Activated CD8-positive, alpha-beta memory T cell treated with anti-CD3 and anti-CD28 coated beads for 1 hour (primary cell): ENCODE measurements at places on chromosomes 5 and 9.

- no peak for DNase-seq
Measured at GRCh38 chr5:180553530-180553929, 37.8 kb downstream of the SCGB3A1 start.

- no peak for DNase-seq
Measured at GRCh38 chr5:16417398-16418074, 48.1 kb downstream of the ZNF622 start.

DNA sequence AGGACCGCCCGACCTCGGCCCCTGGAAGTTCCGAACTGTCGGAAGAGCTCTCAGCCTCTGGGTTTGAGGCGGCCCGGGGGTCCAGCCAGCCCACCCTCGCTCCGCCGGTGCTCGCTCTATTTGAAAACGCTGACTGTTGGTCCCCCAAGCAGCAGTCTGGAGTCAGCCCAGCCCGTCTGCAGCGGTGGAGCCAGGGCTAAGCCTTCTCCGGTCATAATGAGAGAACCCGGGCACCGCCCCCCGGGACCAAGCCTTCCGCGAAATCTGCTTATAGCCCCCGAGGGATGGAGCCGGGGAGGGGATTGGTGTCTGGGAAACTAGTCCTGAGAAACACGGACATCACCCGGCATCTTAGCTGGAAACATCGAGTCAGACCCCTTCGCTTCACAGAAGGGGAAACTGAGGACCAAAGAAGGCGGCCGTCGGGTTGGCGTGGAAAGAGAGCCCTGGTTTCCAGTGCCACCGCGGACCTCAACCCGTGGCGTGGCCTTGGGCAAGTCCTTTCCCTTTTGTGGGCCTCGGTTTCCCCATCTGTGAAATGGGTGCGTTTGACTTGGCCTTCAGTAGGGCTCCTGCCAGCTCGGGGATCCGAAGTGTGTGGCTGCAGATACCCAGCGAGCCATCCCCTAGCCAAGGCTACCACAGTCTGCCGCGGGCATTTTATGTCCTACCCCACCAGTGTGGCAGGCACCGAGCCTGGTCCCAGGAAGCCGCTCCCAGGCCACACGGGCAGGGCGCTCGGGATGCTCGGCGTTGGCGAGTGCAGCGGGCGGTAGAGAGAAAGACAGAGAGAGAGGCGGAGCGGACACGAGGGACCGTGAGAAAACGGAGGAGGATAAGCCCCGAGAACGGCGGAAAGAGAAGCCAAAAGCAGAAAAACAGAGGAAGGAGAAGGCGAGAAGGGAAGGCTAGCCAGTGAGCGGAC, 857 bp downstream of the ADAM19 start:
- DNase-seq: no peak

DNA sequence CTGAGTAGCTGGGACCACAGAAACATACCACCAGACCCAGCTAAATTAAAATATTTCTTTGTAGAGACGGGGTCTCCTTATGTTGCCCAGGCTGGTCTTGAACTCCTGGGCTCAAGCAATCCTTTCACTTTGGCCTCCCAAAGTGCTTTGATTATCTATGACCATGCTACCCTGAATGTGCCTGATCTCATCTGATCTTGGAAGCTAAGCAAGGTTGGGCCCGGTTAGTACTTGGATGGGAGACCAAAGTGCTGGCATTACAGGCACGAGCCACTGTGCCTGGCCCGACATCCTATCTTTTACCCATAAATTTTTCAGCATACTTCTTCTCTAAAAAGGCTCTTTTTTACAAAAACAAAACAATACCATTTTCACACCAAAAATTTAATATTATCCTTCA, 137.0 kb upstream of the LRRTM2 start:
- DNase-seq: no peak

DNA sequence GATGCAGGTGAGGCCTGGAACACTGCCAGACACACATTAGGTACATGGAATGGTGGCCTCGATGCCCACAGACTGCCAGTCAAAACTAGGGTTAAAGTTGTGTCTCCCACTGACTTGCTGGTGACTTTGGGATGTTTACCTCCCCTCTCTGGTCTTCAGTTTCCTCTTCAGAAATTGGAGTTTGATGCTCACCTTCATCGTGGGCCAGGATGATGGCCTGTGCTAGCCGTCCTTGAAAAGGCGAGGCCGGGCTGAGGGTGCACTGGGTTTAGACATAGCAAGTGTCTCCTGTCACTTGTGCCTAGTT, 49.0 kb upstream of the FOXE1 start:
- DNase-seq: no peak

DNA sequence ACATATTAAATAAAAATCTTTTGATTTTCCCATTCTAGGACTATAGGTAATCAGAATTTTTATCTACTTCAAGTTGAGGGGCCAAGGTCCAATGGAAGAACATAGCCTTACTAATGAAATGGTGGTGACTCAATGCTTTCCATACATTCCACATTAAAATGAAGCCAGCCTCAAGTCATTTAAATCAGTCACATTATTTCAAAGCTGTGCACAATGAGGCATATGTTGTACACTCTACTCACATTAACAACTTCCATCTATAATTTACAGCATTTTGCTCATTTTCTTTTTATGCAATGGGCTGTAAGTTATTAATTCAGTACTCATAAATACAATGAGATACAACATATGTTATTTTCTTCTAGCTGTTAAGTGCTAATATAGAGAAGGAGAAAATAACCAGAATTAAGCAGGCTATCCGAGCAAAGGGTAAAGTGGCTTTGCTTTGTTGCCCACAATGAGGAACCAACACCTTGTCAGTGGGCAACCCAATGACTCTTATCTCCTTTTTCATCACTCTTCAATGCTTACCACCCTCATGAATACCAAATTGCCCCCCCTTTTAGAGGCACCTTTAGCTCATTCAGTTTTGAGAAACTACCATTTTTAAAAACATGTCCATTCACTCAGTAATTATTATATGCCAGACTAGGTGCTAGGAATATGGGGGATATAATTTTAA, 52.4 kb downstream of the TTLL11 start:
- DNase-seq: no peak
